Activated CD8-positive, alpha-beta memory T cell treated with anti-CD3 and anti-CD28 coated beads for 48 hours (primary cell): ENCODE measurements at places on chromosomes 3 and 15.

GRCh38 chr3:30650348-30650995 lies 44.1 kb downstream of the TGFBR2 start:
- no peak for DNase-seq

DNA sequence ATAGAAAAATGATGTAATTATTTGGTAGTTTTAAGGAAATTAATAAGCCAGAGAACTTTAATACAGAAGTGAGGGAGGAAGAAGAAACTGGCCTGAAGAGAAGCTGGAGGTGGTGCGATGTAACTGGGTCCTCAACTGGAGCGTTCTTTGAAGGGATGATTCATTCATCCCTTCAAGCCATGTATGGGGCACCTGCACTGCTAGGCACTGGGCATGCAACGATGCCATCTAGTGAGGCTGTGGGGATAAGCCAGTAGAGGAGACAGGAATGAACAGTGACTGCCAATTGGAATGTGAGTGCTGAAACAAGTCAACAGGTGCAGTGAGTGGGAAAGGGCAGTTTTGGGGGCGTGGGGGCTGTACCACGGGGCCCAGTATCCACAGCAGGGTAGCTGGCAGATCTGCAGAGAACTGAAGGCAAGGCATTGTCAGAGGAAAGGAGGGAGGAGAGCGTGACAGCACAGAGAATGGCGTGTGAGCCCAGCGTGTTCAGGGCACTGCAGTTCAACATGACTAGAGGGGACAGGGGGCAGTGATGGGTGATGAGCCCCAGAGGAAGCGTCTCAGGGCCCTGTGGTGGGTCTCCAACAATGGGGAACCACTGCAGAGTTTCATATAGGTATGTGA lies 3.8 kb upstream of the KIF23 start:
- DNase-seq, result no peak

DNA sequence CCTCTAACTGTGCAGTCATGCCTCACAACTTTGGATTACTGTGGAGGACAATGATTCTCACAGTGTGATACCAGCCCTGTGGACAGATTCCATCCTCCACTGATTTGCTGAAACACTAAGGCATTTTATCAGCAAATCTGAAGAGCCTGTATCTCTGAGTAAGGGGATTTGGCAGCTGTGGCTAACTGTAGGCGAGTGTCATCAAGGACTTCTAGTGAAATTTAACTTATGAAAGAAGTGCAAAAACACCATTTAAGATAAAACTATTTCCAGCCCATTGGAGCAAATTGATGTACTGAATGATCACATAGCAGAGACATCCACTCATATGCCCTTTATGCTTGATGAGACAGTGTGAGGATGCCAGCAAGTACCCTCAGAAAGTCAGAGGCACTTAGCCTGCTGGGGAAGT lies 13.9 kb upstream of the TMPRSS7 start:
- no peak for DNase-seq

- DNase-seq, result no peak
Observed at GRCh38 chr15:72781631-72782030, 1.9 kb downstream of the ADPGK start.

- no peak for DNase-seq
Observed at GRCh38 chr3:2211568-2211967, 112.9 kb downstream of the CNTN4 start.

- no peak for DNase-seq
Observed at GRCh38 chr3:97705764-97706163, 58.8 kb upstream of the ARL6 start.

GRCh38 chr15:80260551-80260950 lies 8.5 kb upstream of the CTXND1 start:
- no peak for DNase-seq

DNA sequence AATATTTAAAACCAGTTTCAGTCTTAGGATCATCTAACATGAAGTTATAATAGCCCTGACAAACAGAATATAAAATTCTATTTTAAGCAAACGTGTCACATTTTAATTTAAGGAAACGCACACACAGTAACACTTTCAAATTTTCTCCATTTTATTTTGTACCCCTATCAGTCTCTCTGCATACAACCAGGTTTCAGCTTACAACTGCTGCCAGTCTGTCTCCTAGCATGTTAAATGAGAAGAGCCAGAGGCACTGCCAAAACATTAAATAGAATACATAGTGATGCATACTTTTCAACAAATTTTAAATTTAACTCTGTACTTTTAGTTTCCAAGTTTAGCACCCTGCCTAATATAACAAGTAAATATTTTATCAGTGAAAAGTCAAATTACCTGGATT lies 60.8 kb downstream of the UACA start:
- no peak for DNase-seq

GRCh38 chr3:75395580-75396315 lies 268.4 kb upstream of the FRG2C start:
- no peak for DNase-seq
